MCF 10A (cell line): ENCODE measurements at places on chromosomes 1 and 21.
A peak's percentile ranks its signal among the peaks of the same experiment; 100 is the strongest.

- peak; percentile 82 for DNase-seq
Observed at GRCh38 chr1:35715568-35716002, 3.1 kb downstream of the C1orf216 start.

GRCh38 chr1:67647036-67647798 lies 37.8 kb upstream of the GADD45A start:
- DNase-seq, result peak; percentile 87

GRCh38 chr1:21888500-21888899 lies 48.6 kb downstream of the HSPG2 start:
- no peak for DNase-seq

DNA sequence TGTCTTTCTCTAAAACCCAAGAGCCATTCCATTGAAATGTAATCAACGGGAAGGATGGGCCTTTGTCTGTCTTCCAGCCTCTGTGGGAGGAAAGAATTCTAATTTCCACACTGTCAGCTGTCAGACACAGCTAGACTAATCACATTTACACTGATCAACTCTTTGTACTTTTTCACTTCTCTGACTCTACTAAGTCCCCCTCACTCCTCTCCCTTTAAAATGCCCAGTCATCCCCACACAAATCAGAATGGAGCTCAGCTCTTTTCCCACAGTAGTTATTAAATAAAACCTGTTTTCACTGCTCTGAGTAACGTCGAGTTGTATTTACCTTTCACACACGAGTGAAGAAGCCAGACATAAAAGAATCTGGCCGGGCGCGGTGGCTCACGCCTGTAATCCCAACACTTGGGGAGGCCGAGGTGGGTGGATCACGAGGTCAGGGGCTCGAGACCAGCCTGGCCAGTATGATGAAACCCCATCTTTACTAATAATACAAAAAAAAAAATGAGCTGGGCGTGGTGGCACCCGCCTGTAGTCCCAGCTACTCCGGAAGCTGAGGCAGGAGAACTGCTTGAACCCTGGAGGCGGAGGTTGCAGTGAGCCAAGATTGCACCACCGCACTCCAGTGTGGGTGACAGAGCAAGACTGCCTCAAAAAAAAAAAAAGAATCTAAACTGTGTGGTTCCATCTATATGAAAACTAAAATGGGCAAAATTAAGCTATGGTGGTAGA lies 13.3 kb downstream of the ZBTB8OS start:
- peak; percentile 67 for DNase-seq

- no peak for DNase-seq
Observed at GRCh38 chr1:117017062-117017461, 15.5 kb downstream of the CD101 start.

DNA sequence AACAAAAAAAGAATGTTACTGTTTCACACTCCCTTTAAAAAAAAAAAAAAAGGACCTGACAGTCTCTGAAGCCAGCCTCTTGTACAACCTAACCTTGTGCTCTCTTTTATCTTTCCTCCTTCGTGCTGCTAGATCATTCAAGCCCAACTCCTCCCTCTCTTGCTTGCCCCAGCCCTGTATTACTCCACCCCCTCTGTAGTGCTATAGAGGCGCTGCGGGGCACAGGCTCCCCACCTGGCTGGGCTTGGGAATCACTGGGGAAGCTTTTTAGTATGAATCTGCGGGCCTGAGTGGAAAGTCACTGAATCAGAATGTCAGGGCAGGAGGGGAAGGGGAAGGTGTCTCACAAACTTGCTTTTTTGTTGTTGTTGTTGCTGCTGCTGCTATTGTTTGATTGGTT lies 383.7 kb upstream of the CAMK1G start:
- DNase-seq, result no peak

DNA sequence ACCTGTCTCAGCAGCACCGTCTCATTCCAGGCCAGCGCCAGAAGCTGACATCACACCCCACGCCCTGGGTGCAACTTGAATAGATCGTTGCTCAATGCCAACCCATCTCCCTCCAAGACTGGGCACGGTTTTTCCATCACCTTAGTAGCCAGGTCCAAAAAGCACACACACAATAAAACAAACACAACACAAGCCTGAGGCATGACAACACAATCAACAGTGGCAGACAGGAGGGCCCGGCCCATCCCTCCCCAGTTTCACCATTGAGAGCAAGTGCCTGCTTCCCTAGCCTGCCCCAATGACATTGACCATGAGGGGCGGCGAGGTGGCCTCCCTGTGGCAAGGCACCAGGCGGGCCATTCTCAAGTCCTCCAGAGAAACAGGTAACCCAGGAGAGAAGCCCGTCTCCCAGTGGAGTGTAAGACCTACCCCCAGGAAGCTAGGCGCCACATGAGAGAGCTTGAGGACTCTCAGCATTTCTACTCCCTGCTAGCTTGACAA lies 2.7 kb downstream of the IFFO2 start:
- DNase-seq, result peak; percentile 81

- DNase-seq, result no peak
Observed at GRCh38 chr1:9397997-9398526, 105.4 kb downstream of the SPSB1 start.

- peak; percentile 85 for DNase-seq
Observed at GRCh38 chr1:223683586-223684487, 18.3 kb upstream of the CAPN8 start.

- DNase-seq, result peak; percentile 33
Observed at GRCh38 chr1:63665824-63666223, 72.6 kb downstream of the PGM1 start.

GRCh38 chr1:15195420-15196052 lies 42.0 kb downstream of the TMEM51 start:
- no peak for DNase-seq

GRCh38 chr1:89994231-89994804 lies 592 bp upstream of the ZNF326 start:
- no peak for DNase-seq

GRCh38 chr1:63033211-63033610 lies 249.3 kb downstream of the ATG4C start:
- DNase-seq, result no peak

DNA sequence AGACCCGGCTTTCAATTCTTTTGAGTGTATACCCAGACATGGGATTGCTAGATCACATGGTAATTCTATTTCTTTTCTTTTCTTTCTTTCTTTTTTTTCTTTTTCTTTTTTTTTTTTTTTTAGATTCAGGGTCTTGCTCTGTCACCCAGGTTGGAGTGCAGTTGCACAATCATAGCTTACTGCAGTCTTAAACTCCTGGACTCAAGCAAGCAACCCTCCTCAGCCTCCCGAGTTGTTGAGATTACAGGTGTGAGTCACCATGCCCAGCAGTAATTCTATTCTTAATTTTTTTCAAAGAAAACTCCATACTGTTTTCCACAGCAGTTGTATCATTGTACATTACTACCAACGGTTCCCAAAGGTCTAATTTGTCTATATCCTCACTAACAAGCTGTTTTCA lies 13.5 kb upstream of the RNF186 start:
- DNase-seq, result peak; percentile 42
